T-cell (primary cell): ENCODE measurements at places on chromosomes 6 and 20. TPM values are rescaled to one million over a fixed set of nuclear protein-coding genes. Genes with fewer than 3 reads are reported as not detected.

Gene PTGIS
- total RNA-seq: not detected

Gene PRKN
- 6.9 TPM for total RNA-seq

DNA sequence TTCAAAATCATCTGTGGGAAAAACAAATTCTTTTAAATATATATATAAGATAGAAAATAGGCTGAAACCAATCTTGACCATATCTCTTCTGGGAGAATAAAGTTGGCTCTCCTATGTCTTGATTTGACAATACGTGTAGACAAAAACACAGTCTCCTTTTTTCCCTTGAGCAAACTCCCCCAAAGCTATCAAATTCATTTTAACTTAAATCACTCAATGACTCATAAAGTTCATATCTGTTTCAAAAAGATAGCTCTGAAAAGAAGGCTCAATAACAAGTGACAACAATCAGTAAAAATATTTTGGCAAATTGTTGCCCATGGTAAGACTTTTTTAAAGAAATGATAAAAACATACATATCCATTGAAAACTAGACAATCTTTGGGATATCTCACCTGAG lies 236.0 kb upstream of the TENT5A start:
- no peak for DNase-seq

DNA sequence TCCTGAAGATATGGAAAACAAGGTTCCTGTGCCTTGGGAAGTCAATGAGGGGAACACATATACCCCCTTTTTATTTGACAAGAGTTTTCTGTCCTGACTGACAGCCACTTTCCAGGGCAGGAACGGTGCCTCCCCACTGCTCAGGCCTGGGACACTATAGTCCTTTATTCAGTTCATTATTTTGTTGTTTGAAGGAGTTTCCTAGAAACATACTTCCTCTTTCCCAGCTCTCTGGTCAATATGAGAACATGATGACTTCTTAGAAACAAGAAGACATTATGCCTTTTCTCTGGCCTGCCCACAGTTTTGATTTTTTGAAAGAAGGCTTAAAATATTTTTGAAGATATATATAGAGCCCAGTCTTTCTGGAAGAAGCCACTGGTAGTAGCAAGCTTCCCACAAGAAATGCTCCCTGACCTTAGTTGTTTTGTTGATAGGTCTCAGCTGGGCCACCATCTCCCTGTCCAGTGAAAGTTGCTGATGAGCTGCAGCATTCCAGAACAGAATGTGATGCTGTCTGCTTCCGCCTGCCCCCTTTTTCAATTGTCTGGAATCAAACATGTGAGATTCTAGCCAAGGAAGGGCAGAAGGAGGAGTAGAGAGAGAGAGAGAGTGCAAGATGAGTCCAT lies 350.0 kb upstream of the PRND start:
- no peak for DNase-seq

Gene HLA-DOB
- total RNA-seq: 4.5 TPM

DNA sequence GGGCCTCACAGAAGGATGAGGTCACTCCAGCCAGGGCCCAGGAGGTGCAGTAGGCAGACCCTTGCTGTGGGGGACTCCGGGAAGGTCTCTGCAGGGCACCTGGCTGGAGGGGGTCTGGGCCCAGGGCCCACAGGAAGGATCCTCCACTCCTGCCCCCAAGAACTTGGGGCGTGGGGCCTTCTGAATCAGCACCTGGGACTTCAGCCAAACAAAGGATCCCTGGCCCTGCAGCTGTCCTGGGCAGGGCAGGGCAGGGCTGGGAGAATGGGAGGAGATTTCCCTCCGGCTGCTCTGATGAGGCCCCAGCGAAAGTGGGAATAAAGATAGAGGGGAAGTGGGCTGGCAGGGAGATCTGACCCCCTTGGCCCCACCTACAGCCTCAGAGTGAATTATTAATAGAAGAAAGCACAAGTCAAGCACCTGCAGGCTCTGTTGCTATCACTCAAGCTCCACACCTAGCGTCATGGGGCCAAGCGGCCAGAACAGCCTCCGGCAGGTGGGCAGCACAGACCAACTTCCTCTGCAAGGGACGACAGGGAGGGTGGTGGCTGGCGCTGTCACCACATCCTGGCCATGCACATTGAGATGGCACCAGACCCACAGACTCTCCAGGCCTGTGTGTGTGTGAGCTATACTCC lies 61.6 kb upstream of the MRPS10 start:
- peak; percentile 15 for DNase-seq

GRCh38 chr6:79403563-79403962 lies 133.7 kb downstream of the LCA5 start:
- no peak for DNase-seq

GRCh38 chr6:91276315-91276714 lies 689.4 kb upstream of the MAP3K7 start:
- no peak for DNase-seq

DNA sequence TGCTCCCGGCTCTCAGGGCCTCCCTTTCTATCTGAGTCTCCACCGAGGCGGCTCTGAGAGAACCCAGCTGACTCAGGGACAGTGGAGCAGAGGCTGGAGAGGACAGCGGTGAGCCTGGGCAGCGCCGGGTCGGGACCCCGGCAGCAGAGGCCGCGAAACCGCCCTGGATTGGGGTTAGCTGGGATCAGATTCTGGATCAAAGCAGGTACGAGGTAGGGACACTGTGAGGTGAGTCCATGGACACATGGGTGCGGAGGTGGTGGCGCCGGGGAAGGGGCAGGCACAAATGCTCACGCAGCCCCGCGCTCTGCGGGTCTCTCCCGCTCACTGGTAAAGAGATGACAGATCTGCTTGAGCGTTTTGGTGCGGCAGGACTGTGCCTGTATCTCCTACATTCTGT lies 146.4 kb upstream of the GGTLC1 start:
- DNase-seq: no peak

GRCh38 chr6:9101920-9102319 lies 666.6 kb upstream of the SLC35B3 start:
- no peak for DNase-seq

GRCh38 chr6:144619966-144620365 lies 334.8 kb downstream of the UTRN start:
- no peak for DNase-seq
